ENCODE measurements at places on chromosomes 2 and 18.
A peak's percentile ranks its signal among the peaks of the same experiment; 100 is the strongest.

- peak; percentile 37 for DNase-seq
These were observed 1.3 kb upstream of the TGFBRAP1 start for GRCh38 chr2:105330681-105331375.

GRCh38 chr18:9565407-9565806 lies 49.0 kb downstream of the PPP4R1 start:
- no peak for DNase-seq

DNA sequence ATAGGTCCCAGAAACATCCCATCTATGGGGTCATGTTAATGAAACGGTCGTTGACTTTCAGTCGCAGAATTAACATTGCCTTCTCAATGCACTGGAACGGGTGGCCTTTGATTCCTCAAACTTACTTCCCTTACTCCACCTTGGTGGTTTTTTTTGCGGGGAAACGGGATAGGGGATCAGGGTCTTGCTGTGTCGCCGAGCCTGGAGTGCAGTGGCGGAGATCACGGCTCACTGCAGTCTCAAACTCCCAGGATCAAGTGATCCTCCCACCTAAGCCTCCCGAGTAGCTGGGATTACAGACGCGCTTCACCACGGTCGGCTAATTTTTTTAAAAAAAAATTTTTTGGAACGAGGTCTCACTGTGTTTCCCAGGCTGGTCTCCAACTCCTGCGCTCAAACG lies 754 bp downstream of the ATG16L1 start:
- no peak for DNase-seq

GRCh38 chr2:182973441-182974352 lies 64.6 kb downstream of the NCKAP1 start:
- DNase-seq = no peak

GRCh38 chr2:40105593-40105992 lies 326.5 kb upstream of the THUMPD2 start:
- DNase-seq = peak; percentile 13

DNA sequence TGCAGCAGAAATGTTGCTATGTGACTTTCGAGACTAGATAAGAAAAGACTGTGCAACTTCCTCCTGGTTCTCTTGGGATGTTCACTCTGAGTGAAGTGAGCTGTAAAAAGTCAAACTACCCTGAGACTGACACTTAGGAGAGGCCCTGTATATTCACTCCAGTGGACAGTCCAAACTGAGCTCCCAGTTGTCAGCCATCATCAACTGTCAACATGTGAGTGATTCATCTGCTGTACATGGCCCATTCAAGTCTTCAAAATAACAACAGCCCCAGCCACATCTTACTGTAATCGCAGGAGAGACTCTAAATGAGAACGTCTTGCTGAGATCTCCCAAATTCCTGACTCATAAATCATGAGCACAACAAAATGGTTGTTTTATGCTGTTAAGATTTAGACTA lies 8.5 kb upstream of the UNC80 start:
- DNase-seq = no peak

- DNase-seq = no peak
These were observed 9.0 kb downstream of the CAPN10 start for GRCh38 chr2:240595381-240596079.

DNA sequence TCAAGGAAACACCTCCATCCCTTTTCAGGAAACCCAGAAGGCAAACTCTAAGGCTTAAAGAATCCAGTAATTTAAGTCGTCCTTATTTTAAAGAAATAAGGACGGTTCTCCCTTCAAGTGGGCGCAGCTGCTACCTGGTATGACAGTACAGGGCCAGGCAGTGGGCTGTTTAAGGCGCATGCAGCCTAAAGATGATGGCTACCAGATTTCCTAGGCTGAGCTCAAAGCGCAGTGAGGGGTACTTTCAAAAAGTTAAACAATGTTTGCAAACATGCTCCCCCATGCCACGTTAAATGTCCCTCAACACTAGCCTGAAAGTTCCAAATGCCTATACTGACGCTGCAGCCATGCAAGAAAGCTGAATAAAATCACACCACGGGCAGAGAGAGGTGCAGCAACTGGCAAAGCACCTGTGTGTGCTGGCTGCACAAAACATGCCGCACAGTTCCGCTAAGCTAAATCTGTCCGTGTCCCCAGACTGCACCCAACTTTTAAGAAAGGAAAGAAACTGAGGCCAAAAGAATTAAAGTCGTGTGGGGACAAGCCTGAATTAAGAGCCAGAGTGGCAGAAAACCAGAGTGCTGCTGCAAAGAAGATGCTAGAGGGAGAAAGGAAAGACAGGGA lies 583 bp downstream of the HIBCH start:
- DNase-seq = peak; percentile 18

DNA sequence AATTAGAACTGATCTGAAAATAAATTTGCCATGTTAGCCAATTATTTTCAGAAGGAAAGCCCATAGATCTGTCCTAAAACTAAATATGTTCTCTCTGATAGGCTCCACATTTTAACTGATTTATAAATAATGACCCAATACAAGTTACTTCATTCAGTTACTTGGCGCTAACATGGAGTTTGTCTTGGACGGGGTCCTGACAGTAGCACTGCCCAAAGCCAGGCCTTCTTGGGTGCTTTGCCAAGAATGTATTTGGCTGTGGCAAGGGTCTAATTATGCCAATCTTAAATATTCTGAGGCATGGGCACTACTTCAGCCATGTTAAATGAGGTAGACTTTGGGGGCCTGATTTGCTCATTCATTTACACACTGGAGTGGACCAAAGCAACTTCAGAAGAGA lies 135.0 kb upstream of the PKDCC start:
- no peak for DNase-seq

- DNase-seq = peak; percentile 27
These were observed 118.5 kb upstream of the ALPP start for GRCh38 chr2:232260075-232260474.

GRCh38 chr18:22753130-22753831 lies 179.8 kb upstream of the RBBP8 start:
- no peak for DNase-seq

DNA sequence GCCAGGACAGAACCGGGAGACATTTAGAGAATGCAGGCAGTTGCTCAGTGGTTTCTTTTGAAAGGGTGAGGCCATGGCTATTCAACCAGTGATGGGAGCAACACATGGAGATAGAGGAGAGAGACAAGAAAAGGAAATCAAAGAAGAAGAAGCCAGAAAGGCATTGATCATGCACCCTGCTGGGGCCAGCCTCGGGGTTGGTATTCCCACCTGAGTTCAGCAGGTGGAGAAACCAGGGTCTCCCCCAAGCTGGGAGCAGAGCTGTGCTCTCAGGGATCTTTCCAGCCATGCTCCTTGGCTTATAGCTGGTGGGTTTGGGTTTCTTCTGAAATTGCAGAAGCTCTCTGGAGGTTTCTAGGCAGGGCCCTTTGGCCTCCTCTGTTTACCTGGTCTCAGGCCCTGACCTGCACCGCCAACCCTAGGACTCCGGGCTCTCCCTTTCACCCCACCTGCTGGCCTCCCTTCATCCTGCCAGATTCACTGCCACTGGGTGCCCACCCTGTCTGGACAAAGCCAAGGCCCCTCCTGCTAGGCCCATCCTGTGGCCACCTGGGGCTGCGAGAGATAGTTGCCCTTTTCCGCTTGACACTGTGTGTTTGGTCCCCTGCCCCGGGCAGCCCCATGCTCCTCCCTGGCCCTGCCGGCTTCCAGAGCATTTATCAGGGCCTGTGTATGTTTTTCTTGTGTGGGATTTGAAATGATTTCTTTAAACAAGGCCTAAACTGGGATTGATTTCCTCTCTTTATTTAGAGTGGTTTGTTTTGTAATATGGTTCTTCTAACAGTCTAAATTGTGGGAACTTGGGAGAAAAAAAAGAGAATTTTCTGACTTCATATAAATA lies 126.7 kb downstream of the DDX1 start:
- DNase-seq = no peak

- no peak for DNase-seq
These were observed 391.0 kb downstream of the SOX11 start for GRCh38 chr2:6083136-6083535.

DNA sequence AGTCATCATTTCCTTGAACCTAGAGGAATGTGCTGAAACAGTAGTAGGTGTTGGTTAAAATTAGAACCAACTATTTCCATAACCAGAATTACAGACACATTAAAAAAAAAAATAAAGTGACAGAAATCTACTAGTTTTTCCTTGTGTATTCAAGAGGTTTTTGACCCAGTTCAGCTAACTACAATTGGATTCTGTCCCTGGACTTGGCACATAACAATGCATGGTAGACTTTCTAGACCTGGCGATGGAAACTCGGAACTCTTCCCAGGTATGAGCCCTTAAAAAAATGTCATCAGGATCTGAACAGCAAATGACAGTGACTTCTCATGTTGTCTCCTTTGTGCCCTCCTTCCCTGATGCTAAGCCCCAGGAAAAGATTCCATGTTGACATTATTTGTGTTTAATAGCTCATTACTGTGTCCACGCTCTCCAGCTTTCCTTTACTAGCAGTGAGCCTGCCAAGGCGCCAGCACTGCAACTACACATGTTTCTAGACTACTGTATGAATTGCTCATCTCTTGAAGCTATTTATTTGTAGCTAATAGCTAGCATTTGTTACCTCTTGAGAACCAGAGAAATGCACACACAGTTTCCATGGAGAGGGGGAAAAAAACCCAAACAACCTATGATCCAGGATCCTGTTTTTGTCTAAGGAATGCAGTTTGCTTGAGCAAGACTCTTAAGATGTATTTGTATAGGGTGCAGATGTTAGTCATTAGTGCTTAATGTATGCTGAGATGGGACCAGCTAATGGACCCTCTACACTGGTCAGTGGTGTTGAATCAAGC lies 148.5 kb downstream of the FMNL2 start:
- DNase-seq = no peak

DNA sequence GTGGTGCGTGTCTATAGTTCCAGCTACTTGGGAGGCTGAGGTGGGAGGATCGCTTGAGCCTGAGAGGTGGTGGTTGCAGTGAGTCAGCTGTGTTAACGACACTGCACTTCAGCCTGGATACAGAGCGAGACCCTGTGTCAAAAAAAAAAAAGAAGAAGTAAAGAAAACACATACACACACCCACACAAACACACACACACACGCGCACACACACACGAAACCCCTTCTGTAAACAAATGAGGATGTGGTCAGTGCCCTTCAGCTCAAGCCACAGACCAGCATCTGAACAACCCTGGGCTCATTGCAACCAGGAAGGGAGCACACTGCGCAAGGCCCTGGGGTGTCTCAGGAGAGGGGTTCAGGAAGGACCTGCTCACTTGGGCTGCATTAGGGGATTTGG lies 47.9 kb upstream of the KCNF1 start:
- no peak for DNase-seq

- no peak for DNase-seq
These were observed 17.3 kb upstream of the FEZ2 start for GRCh38 chr2:36615222-36615621.

- DNase-seq = no peak
These were observed 57.8 kb downstream of the ACAA2 start for GRCh38 chr18:49755489-49755888.

GRCh38 chr18:61549889-61550288 lies 216.7 kb downstream of the CDH20 start:
- DNase-seq = no peak

DNA sequence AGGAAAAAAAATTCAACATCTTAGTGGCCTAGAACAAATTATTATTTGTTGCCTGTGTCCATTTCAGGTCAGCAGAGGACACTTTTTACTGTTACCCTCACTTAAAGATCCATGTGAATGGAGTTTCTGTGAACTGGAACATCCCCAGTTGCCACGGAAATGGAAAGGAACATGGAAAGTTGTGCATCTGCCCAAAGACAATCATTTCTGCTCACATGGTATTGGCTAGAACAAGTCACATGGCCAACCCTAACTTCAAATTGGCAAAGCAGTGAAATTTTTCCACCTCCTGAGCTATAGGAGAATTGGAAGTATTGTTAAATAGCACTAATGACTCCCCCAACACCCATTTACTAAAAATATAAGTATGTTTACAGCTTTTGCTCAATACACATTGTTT lies 71.2 kb upstream of the CCBE1 start:
- no peak for DNase-seq

DNA sequence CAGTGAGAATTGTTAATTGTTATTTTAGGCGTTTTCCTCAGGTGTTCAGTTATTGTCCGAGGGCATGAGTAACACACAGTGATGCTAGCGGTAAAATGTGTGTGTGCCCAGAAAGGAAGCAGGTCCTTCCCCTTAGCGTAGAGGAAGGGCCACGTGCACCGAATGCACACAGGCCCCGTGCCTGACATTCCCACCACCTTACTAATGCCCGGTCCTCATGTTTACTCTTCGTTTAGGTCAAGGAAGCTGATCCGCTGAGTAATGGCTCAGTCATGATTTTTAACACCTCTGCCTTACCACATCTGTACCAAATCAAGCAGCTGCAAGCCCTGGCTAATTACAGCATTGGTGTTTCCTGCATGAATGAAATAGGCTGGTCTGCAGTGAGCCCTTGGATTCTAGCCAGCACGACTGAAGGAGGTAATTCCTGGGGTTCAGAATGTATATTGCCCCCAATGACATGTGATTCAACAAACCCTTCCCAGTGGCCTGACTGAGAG lies 76.7 kb downstream of the MERTK start:
- DNase-seq = peak; percentile 100

- no peak for DNase-seq
These were observed 353.2 kb downstream of the ZEB2 start for GRCh38 chr2:144166743-144167142.

DNA sequence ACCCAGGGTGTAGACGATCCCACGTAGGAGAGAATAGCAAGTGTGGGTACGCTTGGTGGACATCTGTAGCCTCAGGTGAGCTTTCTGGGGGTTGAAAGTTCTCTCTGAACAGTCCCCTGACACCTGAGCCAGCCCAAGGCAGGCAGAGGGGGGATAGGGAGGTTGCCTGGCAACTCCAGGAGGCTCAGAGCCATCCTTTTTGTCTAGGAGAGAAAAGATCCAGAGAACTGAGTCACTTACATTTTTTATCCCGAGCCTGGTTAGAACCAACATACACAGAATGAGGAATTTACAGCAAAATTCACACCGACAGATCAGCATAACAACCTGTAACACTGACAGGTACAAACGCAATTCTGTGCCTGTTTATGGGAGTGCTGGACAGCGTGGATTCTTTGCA lies 113.2 kb downstream of the SH3BP4 start:
- no peak for DNase-seq
